ENCODE measurements at places on chromosomes 13 and 19.

- DNase-seq: no peak
Measured at GRCh38 chr13:63901630-63902029, 2486.0 kb upstream of the PCDH20 start.

DNA sequence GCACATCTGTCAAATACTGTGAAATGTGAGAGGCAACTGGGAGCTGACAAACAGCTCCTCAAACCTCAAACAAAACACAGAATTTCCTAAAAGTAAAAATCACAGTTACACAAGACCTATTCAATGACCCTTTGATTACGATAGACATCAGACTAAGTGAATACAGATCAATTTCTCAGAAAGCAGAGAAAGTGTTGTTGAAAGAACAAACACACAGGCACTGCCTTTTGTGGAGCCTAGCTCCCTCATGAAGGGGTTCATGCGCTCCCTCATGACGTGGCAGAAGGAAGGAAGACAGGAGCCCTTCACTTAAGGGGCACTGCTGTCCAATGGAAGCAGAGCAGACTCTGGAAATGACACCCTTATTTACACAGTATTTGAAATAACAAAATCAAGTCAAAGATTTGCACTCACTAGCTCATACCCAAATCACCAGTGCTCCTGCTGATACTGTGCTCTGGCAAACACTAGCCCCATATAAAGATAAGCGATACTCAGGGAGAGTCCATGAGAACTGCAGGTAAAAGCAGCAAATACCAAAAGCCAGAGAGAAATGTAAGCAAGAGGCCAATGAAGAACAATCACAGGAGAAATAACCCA, 144.9 kb downstream of the KLF12 start:
- DNase-seq: no peak

GRCh38 chr19:17536955-17537354, 18.5 kb upstream of the COLGALT1 start:
- DNase-seq: no peak

DNA sequence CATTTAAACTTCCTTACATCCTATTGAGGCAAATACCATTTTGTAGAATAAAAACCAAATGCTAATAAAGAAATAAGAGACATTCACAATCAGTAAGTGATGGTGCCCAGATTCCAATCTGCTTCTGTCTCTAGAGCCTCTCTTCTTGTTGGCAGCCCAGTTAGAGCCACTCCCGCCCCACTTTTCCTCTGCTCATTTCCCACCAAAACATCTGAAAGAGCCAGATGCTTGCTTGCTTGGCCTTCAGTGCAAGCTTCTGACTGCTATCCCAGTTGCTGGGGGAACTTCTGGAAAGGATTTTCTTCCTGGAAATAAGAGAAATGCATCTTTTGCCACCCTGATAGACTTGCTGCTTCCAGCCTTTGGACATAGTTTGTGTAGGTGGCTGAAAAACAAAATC, 12.9 kb downstream of the FRY start:
- DNase-seq: no peak

DNA sequence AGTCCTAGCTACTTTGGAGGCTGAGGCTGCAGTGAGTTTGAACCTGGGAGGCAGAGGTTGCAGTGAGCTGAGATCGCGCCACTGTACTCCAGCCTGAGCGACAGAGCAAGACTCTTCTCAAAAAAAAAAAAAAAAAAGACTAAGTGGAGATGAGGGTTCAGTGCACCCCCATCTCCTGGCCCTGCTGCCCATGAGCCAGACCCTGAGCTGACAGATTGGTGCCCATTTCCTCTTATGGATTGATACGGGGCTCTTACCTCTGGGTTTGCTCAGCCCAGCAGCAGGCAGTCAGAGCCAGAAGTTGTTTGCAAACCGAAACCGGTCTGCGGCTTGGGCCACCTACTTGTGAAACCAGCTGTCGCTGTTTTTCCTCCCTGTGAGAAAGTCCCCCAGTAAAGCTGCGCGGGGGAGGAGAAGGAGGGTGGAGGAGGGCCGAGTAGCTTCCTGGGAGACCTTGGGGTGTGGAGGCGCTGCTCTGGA, 36.9 kb downstream of the ARRDC2 start:
- DNase-seq: peak; percentile 70

DNA sequence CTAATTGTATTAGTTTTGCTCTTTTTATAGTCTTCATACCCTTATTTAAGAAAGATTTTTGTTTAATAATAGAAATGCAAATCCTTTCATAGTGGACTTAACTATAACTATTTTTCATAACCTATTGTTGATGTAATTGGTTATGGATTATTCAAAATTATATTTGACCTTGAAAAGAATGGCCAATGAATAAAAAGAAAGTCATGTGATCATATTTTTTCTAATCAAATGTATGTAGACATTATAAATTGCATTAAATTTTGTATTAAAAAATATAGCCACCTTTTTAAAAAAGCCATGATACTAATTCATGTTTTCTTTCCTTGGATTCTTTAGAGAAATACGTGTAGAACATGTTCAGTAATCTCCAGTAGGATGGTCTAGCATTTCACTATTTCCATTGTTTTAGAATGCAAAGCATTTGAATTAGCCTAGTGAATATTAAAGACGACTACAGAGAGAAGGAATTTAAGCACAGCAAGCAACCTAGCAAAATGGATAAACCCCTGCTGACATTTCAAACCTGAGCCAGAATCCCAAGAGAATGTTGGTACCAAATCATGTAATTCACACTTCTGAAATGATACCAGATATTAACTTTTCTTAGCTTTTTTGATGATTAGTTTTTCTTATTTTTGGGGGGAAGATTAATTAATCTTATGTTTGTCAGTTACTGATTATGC, 1297.4 kb upstream of the MIR17HG start:
- no peak for DNase-seq

DNA sequence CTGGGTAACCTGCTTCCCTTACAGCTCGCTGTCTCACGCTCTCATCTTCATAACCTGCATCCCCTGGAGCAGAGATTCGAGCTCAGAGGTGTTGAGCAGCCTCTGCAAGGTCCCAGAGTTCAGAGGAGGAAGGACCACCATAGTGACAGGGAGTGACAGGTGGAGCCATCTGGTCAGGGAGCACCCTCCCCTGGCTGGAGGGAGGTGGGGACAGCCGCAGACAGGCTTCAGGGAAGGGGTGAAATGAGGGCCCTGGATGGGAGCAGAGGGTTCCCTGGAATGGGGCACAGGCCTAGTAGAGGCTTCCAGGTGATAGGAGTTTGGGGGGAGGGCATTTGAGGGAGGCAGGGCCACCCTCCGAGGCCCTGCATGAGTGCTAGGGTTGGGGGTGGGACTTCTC, 82.1 kb downstream of the ZNF429 start:
- no peak for DNase-seq

DNA sequence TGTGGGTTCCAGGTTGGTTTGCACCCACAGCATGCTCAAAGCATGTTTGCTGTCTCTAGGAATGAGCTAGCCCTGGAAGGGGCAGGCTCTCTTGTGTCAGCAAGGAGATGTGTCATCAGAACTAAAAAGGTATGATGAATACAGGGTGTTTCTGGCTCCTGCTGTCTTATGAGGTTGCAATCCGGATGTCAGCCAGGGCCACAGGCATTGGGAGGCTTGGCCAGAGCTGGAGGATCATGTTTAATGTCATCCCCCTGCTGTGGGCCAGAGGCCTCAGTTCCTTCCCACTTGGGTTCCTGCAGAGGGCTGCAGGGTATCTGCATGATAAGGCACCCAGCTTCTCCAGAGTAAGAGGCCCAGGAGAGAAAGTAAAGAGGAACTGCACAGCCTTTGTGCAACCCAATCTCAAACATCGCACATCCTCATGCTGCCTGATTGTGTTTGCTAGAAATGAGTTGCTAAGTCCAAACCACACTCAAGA, 193.6 kb downstream of the COL4A1 start:
- DNase-seq: peak; percentile 54

DNA sequence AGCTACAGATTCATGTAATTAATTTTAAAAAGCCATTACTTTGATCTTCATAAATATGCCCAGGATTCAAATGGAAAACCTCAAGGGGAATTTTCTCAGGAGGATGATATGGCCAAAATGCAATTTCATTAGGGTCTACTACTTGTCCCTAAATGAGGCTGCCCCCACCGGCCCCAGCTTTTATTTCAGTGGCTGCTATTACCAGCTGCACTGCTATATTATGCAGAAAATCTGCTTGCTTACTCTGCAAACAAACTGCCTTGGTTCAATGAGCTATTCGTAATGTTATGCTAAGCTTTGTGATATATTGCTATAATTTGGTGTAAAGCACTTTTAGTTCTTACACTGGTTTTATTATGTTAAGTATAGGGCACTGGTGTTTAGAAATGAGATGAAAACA, 137.3 kb upstream of the TMTC4 start:
- no peak for DNase-seq

DNA sequence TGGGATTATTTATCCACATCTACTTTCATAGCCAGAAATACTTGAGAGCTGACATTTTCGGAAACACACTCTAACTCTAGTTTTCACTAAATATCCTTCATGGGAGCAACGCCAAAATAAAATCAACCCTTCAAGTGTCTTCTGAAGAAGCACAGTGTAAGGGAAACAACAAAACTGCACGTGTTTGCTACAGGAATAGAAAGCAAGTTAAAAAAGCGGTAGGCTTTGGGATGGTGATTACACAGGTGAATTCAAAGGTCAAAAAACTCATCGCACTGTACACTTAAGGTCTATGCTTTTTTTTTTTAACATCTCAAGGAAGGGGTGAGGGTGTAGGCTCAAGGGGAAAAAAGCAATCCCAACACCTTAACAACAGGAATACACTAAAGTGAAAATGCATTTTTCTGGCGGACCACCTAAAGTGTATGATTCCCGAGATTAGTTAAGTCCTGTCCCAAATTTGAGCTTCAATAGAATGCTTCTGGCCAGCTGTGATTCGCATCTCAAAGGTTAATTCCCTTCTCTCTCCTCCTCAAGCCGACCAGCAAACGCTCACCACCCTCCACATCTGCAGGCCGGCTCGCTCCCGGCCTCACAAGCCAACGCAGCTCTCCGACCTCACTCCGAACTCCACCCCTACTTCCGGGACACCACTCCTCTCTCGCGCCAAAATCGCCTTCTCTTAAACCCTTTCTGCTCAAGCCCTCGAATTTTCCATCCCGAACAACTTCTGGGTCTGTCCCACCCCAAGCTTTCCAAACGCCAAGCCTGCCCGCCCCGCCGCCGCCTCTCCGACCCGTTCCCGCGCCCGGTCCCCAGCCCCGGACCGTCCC, 1.1 kb downstream of the ARGLU1 start:
- peak; percentile 49 for DNase-seq

DNA sequence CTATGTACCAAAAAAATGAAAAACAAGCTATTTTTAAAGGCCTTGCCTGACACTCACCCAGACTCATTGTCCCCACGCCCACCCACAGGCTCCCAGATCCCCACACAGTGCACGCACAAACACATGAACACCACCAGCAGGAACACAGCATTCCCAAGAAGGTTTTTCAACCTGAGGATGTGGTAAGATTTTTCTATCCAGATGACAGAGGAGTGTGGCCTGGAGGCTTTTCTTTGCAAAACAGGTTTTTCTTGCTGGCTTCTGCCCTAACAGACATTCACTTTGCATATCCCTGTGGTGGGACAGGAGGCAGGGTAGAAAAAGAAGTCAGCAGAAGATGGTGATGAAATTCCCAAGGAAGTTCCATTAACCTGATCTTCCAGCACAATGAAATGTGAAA, 97.8 kb downstream of the KLF12 start:
- DNase-seq: no peak

DNA sequence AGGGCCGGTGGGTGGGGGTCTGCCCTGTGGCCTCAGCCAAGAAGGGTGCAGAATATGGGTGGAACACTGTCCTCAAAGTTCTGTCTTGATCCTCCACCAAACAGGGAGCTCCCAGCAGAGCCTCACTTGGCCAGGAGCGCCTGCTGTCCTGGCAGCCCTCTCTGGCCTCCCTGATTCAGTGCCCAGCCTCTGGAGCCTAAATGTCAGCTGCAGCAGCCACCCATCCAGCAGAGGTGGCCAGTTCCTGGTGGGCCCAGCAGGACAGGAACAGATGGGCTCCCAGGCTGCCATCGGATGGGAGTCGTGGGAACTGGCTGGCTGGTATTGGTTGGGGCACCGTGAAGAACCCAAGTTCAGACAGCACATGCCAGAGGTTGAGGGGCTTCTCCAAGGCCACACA, 1.8 kb upstream of the USE1 start:
- no peak for DNase-seq

DNA sequence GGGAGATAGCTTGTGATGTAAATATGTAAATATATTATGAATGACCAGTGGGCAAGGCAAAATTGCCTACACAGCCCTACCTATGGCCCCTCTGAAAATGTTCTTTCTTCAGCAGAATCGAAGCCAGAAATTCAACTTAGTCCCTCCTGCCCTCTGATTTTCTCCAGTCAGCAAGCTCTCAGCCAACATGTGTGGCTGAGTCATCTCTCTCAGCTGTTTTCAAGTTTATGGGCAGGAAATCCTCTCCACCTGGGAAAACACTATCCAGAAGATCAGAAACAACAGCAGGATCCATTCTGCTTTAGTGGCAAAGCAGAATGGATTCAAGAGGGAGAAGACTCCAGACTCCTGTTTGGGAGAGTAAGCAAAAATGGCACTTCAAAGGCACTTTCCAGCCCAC, 8.9 kb upstream of the ZNF527 start:
- no peak for DNase-seq

DNA sequence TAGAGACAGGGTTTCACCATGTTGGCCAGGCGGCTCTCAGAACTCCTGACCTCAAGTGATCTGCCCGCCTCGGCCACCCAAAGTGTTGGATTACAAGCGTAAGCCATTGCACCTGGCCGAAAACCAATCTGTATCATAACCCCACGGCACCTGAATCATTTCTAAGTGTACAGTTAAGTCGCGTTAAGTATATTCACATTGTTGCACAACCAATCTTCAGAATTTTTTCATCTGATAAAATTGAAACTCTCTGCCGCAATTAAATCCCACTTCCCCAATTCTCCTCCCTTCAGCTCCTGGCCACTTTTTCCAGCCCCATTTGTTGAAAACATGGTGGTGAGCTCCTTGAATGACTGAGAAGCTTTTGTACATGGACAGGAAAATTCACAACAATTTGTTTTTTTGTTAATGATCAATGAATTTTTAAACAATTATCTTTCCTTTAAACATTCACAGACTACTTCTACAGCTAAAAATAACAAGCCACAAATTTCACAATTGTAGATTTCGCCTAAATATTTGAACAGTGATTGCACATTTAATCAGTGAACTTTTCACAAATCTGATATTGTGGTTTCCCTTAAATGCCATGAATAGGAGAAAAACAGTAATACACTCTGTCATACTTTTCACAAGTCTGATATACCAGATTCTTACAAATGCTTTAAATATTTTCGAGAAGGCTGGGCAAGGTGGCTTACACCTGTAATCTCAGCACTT, 13.8 kb downstream of the FGF21 start:
- DNase-seq: no peak

DNA sequence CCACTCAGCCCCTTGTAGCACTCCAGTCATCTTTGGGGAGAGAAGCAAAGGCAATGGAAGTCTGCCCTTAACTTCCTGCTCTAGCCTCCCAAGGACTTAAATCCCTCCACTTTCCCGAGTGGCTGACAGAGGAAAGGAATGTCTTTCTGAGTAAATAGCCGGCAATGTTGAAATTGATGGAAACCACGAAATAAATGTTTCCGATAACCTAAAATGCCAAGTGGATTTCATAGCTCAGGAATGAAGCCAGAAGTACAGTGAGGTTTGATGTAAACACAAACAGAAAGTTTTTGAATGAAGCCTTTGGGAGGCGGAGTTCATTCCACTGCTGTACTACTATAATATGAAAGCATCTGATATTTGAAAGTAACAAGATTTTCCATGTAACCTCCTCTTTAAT, 14.0 kb upstream of the TBC1D4 start:
- peak; percentile 85 for DNase-seq

GRCh38 chr13:101127741-101128353, 288.5 kb downstream of the NALCN start:
- DNase-seq: peak; percentile 57

GRCh38 chr19:30682999-30683536, 310.9 kb downstream of the ZNF536 start:
- peak; percentile 83 for DNase-seq
